Amniotic stem cell (primary cell): ENCODE measurements at places on chromosomes 6 and 20.

DNA sequence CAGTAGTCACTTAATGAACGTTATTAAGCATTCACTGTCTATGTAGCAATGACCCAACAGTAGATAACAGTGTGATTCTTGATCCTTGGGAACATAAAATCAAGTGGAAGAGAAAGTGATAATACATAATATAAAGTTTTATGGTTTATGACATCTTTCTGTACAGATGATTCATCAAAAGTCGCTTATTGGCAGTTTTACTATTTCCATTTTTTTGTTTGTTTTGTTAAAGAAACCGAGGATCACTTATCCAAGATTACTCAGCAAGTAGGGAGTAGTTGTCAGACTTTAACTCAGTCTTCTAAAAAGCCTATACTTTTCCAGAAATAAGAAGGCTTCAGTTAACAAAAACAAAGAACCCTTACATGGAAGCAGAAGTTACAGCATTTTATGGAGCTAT is 260.8 kb downstream of the ZFAND3 start:
- no peak for DNase-seq

DNA sequence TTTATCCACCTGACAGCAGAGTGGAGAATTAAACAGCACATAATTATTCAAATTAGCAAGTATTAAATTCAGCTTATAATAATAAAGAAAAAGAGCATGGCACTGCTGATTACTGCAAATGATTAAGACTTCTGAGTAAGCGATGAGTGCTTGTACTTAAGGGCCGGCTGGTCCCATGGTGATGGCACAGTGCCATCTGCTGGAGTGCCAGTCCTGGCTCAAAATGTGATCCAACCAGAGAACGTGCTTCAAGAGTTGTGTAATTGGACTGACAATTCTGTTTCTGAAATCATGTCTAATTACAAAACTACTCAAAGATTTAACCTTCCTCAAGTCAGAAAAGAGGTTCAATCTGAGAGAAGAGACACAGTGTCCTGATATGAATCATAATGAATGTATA is 181.6 kb upstream of the RGS17 start:
- no peak for DNase-seq

DNA sequence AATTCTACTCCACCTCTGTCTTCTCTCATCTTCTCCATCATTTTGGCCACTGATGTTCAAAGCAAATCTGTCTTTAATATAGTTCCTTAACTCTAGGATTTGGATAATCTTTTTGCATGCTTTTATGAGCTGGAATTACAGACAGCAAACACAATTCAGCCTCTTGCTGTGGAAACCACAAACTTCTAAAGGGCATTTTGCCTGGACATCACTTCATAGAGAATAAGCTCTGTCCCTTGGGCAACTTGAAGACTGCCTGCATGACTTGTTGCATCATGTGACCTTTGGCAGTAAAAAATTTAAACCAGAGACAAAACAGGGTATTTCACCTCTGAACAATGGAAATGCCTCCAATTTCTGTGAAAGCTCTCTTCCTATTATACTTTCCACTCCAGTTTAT is 74.1 kb upstream of the HDDC2 start:
- no peak for DNase-seq

DNA sequence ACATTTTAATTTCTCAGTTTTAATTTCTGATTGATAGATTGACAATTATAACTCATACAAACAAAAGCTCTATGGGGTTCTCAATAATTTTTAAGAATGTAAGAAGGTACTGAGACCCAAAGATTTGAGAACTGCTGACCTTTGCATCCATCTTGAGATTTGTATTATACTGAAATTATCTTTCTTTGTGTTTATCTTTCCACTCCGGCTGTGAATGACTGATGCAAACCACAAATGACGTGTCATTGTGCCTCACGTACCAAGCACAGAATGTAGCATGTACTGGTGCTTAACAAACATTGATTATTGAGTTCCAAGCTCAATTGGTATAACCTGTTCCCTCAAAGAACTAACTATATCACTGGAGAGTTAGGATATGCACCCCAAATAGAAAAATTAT is 152.1 kb upstream of the SMLR1 start:
- DNase-seq: no peak

- no peak for DNase-seq
These were observed 8.2 kb downstream of the CCN5 start for GRCh38 chr20:44723391-44723790.

DNA sequence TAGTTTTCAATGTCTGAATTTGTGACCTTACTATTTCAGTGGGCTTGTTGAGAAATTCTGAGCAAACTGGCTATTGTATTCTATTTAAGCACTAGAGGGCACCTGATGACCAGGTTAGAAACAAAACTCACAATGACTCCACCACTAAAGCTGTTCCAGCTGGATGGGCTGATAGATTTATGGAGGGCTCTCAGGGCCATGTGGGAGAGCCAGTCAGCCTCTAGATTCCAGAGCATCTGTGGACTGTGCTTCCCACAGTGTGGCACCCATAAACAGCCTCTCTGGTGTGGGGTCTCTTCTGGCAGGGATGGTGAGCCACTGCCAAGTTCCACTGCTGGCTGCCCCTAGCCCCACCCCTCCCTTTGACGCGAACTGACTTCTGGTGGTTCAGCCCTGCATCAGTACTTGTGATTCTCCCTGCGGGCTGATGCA is 29.2 kb downstream of the C6orf58 start:
- DNase-seq: peak; percentile 7

DNA sequence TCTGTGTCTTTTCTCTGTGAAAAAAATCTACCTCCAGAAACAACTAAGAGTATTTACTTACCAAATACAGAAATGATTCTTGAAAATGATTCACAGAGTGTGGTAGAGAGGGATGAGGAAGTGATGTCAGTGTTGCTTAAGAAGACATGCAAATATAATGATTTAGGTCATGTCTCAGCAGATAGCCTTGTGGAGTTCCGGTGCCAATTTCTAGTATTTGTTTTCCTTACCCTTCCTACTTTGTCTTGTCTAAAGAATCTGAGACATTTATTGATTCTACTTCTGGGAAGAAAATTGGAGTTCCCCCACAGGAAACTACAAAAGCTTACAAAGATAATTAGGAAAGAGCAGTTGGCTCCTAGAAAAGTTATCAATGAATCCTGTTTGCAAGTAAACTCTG is 68.8 kb downstream of the GJA1 start:
- DNase-seq: peak; percentile 55

DNA sequence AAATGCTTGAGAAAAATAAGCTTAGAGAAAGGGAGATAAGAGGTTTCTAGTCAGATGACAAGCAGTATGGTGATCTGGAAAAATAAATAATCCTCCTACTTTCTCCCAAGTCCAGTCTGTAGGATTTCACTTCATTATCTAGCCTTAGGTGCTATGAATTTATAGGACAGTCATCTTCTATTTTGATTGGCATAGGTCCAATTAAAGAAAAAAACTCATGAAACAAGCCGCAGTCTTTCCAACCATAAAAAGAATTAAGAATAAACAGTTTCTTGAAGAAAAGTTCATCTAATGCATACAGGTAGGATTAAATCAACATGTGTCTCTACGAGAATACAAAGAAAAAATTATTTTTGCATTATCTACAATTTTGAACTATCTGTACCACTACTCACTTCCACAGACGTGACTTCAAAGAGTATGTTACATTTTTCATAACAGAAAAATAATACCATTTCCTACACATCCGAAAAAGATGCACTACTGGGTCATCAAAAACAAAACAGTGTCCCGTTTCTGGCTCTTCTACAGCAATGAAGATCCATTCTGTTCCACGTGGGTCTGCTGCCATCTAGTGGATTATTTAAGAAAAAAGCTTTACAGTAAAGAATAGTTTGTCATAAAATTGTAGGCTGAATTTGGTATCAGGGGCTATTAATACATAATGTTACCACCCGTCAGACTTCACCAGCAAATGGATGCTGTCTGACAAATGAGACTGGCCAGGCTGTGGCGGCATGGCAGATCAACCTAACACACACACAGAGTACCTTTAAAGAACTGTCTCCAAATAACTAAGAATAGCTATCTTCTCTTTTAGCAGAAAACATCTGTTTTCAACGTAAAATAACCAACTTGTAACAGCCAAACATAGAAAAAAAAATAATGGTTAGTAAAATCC is 28.9 kb downstream of the STX7 start:
- DNase-seq: peak; percentile 44

- no peak for DNase-seq
These were observed 280.1 kb upstream of the PLCB4 start for GRCh38 chr20:8788831-8789230.

GRCh38 chr20:50560867-50561266 is 50.7 kb downstream of the PTPN1 start:
- DNase-seq: no peak

- DNase-seq: no peak
These were observed 238.3 kb downstream of the EPM2A start for GRCh38 chr6:145497006-145497405.

DNA sequence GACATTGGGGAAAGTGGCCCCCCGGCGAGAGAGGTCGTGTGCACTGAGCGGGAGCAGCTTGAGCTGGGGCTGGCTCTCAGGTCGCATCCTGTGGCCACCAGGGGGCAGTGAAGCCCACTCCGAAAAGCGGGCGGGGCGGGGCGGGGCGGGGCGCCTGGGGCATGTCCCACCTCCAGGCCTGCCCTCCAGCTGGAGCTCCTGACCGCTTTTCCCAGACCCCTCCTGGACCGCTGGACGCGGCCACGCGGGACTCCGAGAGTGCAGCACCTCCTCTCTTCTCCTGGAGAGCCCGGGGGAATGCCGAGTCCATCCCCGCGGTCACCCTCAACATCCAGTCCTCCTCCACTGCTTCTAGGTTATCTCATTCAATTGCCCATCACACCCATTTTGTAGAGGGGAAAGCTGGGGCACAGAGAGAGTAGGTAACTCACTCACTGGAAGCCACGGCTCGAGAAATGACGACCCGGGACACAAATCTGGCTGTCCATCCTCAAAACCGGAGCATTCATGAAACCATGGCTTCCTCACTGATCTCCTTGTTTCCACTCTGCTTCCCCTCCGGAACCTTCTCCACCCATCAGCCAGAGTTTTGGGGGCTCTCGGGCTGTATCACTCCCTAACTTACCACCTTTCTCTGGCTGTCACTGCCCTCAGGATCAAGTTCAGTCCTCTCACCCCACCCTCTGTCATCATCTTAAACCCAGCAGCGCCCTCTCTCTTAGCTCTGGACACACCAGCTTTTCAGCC is 24.1 kb downstream of the COX4I2 start:
- DNase-seq: no peak

GRCh38 chr20:16004108-16004854 is 569.0 kb downstream of the KIF16B start:
- DNase-seq: no peak
